ENCODE measurements at places on chromosomes 5 and 9.

GRCh38 chr5:103079796-103080195 is 40.1 kb downstream of the GIN1 start:
- no peak for DNase-seq

DNA sequence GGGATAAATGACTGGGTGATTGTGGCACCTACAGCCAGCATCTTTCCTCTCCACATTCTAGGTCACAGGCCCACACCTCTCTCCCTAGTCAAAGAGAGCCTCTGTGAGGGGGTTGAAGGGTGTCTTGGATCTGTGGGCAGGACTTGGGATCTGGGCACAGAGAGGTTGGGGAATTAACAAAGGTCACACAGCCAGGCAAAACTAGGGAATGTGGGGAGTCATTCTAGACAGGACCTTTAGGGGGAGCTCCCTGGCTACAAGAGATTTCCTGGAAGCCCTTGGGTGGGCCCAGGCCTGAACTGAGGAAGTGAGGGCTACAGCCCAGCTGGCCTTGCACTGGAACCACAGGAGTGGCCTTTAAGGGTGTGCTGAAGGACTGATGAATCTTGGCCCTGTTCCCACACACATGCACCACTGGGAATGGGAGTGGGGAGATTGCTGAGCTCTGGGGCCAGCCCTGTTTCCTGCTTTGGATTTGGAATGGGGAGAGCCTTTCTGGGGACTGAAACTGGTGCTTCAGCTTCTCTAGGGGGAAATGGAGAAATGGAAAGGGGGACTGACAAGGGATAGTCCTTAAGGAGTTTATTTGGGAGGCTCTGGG is 12.4 kb upstream of the CXXC5 start:
- DNase-seq = no peak

- DNase-seq = no peak
These were observed 547.2 kb upstream of the ACO1 start for GRCh38 chr9:31837211-31837610.

DNA sequence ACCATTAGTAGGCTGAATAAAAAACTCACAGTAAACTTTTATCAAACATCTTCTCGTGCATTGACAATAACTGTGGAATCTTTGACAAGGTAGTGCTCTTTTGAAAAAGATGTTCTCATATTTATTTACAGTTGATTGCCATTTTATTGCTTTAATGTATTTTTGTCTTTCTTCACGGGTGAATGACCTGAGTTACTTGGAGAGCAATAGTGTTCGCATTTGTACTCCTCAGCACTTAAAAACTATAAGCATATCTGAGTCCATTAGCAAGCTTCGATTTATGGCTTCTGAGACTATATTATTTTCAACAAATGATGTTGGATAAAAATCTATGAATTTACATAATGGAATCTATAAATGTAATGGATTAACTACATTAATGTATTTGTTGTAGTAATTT is 1012.3 kb downstream of the CDH9 start:
- DNase-seq = no peak

GRCh38 chr5:4831325-4831724 is 308.8 kb upstream of the ADAMTS16 start:
- no peak for DNase-seq

DNA sequence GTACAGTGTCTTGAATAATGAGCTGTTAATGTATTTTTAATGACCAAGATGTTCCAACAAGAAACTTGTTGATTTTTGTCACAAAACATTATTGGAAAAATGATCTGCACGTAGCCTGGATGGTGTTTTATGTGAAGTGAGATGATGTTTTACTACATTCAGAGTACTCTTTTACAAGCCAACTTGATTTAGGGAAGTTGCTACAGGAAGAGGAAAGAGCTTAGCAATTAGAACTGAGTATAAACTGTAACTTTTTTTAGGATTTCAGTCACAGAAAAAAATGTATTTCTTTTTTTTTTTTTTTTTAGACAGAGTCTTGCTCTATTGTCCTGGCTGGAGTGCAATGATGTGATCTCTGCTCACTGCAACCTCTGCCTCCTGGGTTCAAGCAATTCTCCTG is 113.6 kb upstream of the ADRA1B start:
- DNase-seq = no peak

DNA sequence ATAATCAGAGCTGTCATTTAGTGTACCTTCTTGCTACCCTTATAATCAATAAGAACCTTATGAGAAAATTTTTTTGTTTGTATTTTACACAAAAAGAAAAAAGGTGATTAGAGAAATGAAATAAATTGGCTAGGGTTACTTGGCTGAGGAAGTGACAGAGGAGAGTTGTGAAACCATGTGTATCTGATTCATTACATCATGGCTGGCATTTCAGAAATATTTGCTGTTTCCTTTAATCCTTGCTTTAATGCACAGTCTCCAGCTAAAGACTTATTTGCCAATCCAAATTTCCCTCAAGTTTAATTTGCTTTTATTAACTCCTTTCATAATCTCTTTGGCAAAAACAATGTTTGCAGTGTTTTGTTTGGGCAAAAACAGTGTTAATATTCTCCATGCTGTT is 543.1 kb downstream of the KIF4B start:
- DNase-seq = no peak

DNA sequence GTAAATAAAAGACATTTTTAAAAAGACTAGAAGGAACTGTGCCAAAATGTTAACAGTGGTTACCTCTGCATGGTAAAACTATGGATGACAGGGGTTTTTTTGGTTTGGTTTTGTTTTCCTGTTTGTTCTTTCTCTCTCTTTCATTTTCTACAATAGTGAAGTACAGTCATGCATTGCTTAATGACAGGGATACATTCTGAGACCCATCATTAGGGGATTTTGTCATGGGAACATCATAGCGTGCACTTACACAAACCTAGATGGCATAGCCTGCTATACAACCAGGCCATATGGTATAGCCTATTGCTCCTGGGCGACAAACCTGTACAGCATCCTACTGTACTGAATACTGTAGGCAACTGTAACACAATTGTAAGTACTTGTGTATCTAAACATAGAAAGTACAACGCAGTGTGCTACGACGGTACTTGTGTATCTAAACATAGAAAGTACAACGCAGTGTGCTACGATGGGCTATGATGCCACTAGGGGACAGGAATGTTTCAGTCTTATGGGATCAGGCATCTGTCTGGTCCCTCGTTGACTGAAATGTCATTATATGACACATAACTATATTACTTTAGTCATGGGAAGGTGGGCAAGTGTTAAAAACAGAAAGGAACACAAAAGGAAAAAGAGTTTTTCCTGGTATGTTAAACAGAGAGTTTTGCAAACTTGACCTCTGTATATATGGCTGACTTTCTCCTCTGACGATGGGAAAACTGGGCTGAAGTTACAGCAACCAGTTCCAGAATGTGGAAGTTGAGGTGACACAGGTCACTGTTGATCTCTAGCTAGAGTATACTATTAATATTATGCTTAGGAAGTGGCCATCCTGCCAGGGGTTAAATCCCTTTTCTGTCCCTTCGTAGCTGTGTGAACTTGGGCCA is 7.4 kb upstream of the ADAM19 start:
- no peak for DNase-seq

- no peak for DNase-seq
These were observed 259.4 kb upstream of the CD180 start for GRCh38 chr5:67455970-67456369.

DNA sequence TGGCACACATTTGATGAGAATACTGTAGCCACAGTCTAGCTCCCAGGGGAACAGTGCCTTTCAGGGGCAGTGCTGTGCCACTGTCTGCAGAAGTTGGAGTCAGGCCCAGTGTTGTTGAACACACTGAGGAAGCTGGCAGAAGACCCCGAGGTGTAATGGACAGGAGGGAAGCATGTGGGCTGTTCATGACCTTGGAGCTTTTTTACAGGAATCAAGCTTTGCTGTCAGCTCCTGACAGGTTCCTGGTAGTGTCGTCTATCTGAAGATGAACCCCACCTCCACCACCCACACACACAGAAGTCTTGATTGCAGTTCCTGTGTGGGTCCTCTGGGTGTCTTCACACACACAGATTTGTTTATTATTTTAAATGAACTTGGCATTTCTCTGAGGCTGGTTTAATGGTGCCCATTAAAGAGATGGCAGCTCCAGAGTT is 40.3 kb upstream of the TNFAIP8 start:
- peak; percentile 49 for DNase-seq

GRCh38 chr9:83323148-83323547 is 215.1 kb downstream of the FRMD3 start:
- no peak for DNase-seq

DNA sequence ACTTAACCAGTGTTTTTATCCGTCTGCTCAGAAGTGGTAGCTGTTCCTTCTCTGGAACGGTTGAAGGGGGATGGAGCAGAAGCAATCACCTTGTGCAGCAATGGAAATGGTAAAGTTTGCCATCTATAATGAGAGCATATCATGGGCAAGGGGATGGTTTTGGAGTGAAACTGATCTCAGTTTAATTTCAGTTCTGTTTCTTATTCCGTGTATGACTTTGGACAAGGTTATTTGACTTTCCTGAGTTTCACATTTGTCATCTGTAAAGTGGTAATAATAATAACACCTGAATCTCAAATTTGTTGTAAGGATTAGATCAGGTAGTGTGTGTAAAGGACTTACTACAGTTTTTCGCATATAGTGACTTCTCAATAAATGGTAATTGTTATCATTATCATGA is 106.1 kb downstream of the PCSK1 start:
- no peak for DNase-seq

DNA sequence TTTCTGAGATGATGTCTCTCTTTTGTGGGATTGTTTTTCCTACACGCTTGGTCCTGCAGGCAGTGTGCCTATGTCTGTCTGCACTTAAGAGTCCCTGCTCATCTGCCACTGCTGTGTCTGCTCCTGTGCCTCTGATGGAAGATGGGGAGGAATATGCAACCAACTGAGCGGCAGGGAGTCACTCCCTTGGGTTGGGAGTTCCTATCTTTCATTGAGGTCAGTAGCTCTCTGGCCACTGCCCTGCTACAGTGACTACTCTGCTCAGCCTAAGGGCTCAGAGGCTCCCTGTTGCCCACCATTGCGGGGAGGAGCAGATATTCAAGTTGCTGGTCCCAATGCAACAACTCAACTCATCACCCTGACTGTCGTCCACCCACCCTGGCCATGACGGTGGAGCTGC is 13.4 kb upstream of the FAM163B start:
- no peak for DNase-seq

- DNase-seq = no peak
These were observed 880.6 kb upstream of the DMAC1 start for GRCh38 chr9:8680157-8680556.

- DNase-seq = no peak
These were observed 13.9 kb downstream of the STC2 start for GRCh38 chr5:173314166-173314952.
